ENCODE measurements at places on chromosomes 16 and 17.

DNA sequence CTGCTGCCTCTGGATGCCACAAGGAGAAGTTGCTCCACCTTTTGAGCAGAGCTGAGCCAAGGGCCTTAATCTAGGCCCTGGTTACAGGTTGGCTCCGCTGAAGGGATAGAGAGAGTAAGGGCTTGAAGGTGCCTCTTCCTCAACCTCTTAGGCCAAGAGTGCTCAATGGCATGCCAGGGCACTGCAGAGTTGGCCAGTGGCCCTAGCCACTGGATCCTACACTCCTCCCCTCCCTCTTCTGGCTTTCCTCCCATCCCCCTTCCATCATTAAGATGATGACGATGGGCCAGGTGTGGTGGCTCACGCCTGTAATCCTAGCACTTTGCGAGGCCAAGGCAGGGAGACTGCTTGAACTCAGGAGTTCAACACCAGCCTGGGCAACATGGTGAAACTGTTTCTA lies 50.5 kb downstream of the MYO18A start:
- DNase-seq, result no peak

DNA sequence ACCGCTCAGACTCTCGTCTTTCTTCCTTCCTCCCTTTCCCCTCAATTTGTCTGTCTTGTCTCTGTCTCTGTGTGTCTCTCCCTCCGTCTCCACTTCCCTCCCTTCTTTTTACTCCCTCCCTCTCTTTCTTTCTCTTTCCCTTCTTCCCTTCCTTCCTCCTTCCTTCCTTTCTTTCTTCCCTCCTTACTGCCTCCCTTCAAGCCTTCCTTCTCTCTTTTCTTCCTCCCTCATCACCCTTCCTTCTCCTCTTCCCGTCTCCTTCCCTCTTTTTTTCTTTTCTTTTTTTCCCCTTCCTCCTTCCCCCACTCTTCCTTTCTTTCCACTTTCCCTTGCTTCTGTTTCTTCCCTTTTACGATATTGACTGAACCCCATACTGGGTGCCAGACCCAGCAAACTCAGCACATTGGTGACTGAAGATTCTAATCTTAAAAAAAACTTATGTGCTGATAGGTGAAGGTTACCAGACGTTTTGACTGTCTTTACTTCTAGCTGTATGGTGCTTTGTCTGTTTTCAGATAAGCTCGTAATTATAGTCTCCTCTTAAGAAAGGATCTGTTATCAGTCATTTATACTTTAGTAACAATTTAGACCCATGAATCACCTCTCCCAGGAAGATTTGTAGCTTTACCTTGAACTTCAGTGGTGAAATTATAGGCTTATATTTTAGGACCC lies 481 bp upstream of the BRD7 start:
- no peak for DNase-seq

- DNase-seq, result no peak
Measured at GRCh38 chr16:89257281-89257731, 39.8 kb downstream of the ZNF778 start.

DNA sequence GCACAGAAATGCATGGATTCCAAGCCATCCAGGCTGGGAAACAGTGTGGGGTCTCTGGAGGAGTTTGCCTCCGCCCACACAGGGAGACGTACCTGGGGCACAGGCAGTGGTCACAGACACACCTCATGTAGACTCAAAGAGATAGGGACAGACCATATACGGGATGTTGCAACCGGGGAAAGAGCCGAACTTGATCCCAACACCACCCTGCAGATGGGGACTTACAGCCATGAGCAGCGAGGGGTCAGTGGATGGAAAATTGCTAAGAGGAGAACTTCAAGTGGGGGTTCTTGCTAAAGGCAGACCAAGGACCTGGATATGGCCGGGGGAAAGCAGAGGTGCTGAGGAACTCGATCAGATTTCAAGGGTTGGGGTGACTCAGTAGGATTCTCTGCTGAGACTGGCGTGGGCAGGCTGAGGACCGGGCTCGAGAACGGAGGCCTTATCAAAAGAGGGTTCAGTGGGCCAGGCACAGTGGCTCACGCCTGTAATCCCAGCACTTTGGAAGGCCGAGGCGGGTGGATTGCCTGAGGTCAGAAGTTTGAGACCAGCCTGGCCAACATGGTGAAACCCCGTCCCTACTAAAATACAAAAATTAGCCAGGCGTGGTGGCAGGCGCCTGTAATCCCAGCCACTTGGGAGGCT lies 12.0 kb upstream of the DNAH17 start:
- DNase-seq, result no peak

GRCh38 chr16:66719246-66719645 lies 22.7 kb upstream of the CMTM4 start:
- DNase-seq, result no peak
